ENCODE measurements at places on chromosomes 12 and 14.

GRCh38 chr14:46887144-46887543 is 235.6 kb upstream of the RPL10L start:
- DNase-seq = no peak

DNA sequence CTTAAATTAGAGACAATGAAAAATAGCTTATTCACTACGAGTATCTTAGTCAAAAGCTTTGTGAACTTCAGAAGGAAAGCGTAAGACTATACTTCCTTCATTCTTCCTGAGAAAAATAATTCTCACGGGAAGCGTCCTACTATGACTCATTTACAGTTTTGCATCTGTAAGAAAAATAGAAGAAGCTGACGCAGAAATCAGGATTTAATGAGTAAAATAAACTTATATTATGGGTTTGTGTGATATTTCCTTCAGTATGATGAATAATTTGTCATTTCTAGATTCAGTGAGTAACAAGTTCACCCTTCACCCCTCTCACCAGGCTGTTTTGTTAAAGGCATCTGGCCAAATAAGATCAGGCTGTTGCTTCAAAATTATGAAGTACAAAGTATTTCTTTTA is 17.8 kb upstream of the PDE3A start:
- no peak for DNase-seq

- DNase-seq = no peak
Measured at GRCh38 chr12:126932156-126932555, 1334.8 kb upstream of the TMEM132C start.

GRCh38 chr12:94098466-94098865 is 49.9 kb upstream of the PLXNC1 start:
- DNase-seq = no peak

DNA sequence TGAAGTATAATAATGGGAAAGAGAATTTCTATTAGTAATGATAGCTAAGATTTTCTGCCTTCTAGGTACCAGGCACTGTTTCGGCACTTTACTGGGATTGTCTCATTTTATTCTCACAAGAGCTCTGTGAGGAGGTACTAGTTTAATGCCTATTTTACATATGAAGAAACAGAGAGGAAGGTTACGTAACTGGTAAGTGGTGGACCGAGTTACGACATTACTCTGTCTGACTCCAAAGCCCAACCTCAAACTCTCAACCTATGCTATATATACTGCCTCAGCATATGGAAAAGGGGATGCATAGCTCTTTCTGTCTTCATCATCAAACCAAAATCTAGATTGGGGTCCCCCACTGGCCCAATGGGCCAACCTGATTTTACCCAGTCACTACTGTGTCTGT is 133.5 kb downstream of the KTN1 start:
- no peak for DNase-seq

DNA sequence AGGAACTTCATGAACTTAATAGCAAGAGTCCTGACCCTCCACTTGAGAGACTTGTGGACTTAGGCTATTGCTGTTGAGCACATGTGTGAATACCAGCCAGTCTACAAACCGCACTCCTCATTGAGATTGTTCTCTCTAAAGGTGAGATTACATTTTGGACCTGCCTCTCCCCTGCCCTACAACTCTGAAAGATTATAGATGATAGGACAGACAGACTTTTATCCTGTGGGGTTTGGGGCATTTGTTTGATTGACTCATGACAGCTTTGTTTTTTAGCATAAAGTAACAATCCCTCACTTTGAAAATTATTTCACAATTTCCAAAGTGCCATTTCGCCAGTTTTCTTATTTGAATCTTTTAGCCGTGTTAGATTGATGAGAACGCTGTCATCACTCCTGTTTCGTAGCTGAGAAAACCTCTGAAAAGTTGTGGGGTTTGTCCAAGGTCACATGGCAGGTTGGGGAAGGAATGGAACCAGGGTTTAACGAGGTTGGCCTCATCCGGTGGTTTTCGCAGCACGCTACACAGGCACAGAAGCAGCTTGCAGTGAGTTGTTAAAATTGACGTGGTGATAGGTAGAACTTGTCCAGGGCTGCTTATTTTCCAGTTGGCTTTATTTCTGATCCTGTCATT is 836 bp downstream of the EVL start:
- peak; percentile 59 for DNase-seq

GRCh38 chr12:6533653-6533922 is 729 bp upstream of the GAPDH start:
- DNase-seq = no peak

DNA sequence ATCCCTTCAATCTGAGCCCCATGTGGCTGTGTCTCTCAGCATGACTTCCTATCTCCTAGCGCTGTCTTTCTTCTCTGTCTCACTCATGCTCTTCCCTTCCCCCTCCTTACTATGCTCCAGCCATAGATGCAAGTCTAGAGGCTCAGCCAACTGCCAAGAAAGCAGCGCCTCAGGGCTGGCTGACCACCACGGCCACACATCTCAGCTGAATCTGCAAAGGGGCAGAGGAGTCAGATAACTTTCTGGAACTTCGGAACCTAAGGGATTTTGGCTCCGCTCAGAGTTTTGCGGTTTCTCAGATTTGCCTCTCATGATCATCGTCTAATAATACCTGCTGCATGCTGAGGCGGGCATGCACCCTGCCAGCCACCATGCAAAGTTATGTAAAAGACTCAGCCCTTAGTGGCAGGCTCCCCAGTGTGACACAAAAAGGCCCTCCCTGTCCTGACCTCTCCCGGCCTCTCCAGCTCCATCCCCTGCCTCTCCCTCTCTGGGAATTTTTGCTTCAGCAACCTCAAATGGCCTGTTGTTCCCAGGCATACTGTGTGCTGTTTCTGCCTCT is 5.0 kb upstream of the FGF6 start:
- no peak for DNase-seq

DNA sequence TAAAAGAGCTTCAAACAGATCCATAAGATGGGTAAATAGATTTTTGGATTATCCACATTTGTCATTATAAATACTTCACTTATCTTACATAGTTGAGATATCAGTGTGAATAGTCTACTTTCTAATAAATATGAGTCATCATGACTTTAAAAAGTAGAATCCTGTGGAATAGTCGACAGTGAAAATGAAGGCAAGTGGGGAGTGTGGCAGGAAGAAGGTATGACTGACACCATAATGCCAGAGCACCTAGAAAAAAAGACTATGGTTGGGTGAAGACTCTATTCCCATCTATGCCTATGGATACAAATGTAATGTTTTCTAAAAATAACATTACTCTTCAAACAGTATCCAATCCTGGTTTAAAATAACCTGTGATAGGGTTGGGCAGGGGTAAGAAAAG is 117.5 kb downstream of the MDGA2 start:
- DNase-seq = no peak

DNA sequence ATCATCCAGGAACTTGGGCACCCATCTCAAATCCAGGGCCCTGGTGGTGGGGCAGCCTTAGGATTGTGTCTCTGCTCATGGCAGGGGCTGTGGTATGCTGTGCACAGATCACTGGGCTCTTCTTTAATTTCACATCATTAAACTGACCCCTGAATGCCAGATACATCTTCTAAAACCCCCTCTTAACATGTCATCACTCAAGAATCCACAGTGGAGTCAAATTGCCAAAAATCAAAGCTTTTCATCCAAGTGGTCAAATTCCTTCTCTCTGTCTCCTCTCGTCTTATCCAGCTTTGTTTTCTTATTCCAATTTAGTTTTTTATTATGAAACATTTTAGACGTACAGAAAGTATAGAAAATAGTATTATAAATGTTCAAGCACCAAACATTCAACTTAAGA is 97.5 kb downstream of the ADCK1 start:
- DNase-seq = no peak

GRCh38 chr14:80078501-80078900 is 132.8 kb downstream of the DIO2 start:
- no peak for DNase-seq

DNA sequence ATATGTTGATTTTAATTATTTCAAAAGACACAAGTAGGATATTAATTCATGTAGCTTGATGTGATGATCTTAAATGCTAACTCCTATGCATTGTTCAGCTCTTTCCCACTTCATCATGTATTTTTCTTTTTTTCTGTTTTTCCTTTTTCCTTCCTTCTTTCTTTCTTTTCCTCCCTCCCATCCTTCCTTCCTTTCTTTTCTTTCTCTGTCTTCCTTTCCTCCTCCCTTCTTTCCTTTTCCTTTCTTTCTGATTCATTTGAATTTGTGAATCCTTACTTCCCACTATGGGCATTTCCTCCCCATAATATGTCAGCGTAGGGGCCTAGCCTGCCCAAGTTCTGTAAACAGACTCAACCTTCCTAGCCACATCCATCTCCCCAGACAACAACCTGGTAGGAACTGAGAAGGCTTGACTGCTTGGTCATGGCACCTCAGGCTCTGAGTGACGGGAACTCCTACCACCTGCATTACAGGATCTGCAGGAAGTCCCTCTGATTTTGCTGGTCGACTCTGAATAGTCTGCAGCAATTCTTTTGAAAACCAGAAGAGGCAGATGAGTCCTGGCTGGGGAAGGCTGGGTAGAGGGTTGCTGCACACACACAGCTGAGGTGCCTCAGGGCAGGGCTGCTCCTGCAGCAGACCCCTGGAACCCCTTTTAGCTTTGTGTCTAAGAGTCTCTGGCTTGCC is 33.4 kb upstream of the BHLHE41 start:
- DNase-seq = no peak

- DNase-seq = no peak
Measured at GRCh38 chr14:44428231-44428945, 78.7 kb downstream of the FSCB start.

DNA sequence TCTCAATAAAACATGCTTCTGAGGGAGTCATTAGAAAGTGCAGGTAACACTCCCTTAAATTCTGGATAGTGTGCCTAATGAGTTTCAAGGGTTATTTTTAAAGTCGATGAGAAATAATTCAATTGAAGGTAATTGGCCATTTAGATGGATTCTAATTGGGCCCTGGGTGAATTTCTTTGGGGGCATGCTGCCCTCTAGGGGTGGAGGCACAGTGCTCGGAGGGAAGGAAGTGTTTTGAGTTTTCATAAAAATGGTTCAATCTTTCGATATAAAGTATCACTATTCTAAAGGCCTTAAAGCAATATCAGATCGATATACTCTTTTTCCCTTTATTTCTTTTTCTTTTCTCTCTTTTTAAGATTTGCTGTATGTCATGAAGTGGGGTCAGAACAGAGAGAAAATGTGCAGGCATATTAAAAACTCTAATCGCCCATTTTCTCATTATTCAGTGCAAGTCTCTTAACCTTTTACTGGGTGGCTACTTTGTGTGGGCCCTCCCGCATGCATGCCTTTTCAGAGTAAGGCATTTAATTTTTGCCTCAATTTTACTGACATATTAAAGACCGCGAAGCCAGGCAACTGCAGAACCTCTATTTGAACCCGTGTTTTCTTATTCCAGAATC is 25.5 kb downstream of the NKX2-8 start:
- no peak for DNase-seq

DNA sequence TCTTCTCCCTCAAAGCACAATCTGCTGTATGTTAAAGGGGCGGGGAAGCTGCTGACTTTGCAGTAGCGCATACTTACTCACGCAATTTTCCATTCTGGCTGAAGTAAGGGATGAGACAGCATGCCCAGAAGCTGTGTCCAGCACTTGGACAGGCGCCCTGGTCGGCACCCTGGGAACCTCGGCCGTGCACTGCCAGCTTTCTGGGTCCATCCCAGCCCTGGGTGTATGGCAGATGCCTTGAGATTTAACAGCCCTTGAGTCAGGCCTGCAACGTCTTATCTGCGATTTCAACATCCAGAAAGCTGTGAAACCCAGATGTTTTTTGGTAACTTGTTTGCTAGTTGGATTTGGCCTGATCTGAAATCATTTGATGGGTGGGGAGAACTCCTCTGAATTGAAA is 16.1 kb downstream of the EML1 start:
- DNase-seq = no peak

DNA sequence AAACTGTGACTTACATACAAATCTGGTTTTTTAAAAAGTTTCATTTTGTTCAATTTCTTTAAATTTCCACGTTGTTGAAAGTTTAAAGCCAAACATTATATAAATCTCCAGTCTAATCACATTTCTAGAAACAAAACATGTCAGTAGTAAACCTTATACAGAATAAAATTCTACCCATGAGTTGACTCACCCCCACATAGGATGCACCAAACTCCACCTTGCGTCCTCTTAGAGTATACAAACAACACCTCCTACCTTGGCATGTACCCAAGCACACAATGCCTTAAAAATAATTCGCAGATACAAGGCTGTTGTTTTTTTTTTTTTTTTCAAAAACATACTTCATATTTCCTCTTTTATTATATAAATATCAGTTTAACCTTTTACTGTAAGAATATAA is 3.3 kb downstream of the FBXL14 start:
- peak; percentile 14 for DNase-seq

GRCh38 chr12:13534242-13534641 is 337.7 kb downstream of the EMP1 start:
- no peak for DNase-seq

- no peak for DNase-seq
Measured at GRCh38 chr12:6038160-6038559, 86.3 kb downstream of the VWF start.

DNA sequence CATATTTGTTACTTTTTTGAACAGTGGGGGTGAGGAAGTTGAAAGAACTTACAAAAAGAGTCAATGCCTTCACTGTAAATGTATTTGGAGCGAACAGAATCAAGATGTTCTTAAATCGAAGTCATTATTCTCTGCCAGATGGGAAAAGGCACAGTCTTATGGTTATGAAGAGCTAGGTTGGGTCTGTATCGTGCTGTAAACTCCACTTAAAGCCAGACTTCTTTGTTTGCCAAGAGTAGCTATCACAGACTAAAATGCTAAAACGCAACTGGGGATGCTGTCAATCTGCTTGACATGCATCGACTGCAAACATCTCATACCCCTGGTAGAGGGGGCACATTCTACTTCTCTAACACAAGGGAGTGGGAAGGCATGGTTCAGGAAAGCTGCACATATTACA is 160.4 kb downstream of the DACT1 start:
- no peak for DNase-seq

- no peak for DNase-seq
Measured at GRCh38 chr14:44935155-44935554, 26.6 kb downstream of the KLHL28 start.

- no peak for DNase-seq
Measured at GRCh38 chr12:30850684-30851083, 75.9 kb upstream of the TSPAN11 start.

GRCh38 chr12:29612912-29613311 is 115.4 kb upstream of the OVCH1 start:
- DNase-seq = no peak

DNA sequence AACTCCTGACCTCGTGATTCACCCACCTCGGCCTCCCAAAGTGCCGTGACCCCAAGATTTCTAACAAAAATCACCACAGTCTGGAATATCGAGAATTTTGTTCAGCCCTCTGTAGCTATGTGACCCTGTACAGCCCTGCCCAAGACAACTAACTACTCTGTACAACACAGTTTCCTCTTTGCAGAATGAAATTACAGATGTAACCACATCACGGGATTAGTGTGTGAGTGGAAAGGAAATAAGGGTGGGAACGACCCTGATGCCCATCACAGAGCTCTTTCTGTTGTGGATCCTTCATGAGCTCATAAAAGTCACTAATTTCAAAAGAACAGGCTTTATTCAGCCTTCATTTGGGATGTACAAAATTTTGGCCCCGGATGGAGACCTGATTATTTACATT is 50.5 kb upstream of the KRR1 start:
- DNase-seq = no peak

- DNase-seq = peak; percentile 54
Measured at GRCh38 chr12:51531978-51532497, 59.0 kb upstream of the SCN8A start.

GRCh38 chr14:75274899-75275569 is 3.6 kb upstream of the FOS start:
- no peak for DNase-seq
